ENCODE measurements at places on chromosomes 2 and 18.

- DNase-seq = no peak
Observed at GRCh38 chr2:240876475-240877251, 8.0 kb downstream of the AGXT start.

DNA sequence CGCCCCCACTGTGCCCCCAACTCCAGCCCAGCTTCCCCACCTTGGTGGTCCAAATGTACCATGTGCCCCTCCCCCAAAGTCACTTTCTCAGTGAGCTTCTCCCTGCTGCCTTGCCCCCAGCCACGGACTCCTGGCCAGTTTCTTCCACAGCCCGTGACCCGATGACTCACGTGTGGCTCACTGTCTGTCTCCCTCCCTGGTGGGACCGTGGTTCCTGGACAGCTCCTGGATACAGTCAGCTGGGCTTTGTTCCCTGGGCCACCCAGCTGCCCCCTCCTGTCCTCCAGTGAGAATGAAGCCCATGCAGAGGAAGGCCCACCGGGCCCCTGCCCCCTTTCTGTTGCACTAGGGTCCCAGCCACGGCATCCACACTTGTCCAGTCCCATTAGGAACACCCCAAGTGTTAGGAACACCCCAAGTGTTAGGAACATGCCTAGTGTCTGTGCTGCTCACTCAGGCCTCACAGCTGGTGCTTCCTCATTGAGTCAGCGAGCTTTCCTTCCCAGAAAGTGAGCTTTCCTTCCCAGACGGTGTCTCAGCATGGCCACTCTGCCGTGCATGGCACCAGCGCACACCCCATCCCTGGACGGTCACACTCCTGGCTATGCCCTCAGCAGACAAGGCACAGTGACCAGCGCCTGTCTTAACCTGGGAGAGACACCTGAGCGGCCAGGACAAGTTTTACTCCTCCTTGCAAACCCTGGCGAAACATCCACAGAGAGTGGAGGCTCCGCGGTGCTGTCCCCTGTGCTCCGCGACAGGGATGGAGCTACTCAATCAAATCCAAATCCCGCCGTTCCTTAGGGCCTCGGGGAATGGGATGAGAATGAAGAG, 44.8 kb upstream of the CTDP1 start:
- no peak for DNase-seq

GRCh38 chr2:150191349-150191748, 296.1 kb downstream of the RND3 start:
- no peak for DNase-seq

GRCh38 chr2:68632021-68632420, 11.4 kb upstream of the PROKR1 start:
- no peak for DNase-seq

GRCh38 chr18:58991167-58991798, 126.6 kb downstream of the ZNF532 start:
- no peak for DNase-seq

GRCh38 chr2:241814393-241814642, 5.3 kb downstream of the NEU4 start:
- no peak for DNase-seq

DNA sequence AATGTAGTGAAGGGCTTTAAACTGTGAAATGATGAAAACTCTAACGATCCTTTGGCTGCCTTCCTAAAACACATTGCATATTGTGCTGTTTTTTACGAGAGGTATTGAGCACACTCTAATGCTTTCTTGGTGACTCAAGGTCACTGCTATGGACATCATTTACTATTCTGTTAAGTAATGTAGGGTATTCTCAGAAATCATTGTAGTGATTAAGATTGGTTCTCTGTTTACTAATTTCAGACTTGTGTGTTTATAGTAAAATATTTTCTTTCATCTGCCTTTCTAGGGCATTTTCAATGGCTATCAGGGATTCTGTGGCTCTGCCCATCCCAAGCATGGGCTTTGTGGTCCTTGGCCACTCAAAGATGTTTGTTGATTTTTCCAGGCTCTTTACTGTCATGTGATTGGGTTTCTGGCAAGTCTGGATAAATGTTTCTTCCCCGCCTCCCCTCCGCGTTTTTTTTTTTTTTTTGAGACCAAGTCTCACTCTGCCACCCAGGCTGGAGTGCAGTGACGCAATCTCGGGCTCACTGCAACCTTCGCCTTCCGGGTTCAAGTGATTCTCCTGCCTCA, 29.3 kb downstream of the UBE2F start:
- no peak for DNase-seq

- DNase-seq = no peak
Observed at GRCh38 chr2:101199251-101199791, 48.1 kb upstream of the TBC1D8 start.

DNA sequence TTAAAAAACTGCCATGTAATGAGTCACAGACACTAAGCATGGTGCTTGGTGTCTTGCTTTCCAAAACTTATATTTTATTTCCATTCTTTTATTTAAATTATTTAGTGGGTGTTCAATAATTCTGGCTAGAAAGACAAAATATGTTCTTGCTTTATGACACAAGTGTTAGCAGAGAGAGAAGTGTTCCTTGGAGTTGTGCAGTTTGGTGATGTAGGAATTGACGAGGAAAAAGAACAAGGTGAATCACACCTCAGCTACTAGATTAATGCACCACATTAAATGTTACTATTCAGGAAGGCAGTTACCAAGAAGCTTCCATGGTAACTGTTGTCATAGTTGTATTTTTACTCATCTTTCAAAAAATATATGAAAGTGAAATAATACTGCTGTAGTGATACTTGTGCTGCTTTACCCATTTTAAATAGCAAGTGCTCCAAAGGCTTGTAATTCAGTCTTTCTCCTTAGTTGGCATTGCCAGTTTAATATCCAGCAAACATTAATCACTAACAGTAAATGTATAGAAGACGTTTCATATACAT, 28.3 kb downstream of the ADAM23 start:
- no peak for DNase-seq

DNA sequence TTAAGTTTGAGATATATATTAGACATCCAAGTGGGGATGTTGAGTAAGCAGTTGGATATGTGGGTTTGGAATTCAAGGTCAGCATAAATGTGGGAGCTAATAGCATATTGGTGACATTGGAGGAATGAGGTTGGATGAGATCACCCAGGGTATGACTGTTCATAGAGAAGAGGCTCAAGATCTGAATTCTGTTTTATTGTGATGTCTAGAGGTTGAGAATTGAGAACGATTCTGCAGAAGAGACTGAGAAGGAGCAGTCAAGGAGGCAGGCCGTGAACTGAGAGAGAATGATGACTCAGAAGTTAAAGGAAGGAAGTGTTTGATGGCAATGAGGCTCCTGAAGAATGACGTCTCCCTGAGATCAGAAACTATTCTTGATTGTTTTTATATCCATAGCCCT, 5.9 kb downstream of the SERPINB11 start:
- no peak for DNase-seq

DNA sequence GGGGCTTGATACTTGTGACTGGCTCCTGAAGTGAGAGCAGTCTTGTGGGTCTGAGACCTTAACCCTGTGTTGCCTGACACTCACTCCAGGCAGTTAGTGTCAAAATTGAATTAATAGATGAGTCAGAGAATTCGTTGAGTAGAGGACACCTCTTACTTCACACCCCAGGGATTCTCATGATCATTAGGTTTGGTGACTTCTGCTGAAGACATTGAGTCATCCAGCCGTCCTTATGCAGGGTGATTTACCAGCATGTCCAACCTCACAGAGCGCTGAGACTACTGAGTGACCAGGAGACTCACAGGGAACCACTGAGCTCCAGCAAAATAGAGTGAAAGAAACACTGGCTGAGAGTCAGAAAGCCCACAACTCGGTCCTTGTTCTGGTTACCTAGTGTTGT, 36.0 kb upstream of the EVA1A start:
- DNase-seq = no peak

DNA sequence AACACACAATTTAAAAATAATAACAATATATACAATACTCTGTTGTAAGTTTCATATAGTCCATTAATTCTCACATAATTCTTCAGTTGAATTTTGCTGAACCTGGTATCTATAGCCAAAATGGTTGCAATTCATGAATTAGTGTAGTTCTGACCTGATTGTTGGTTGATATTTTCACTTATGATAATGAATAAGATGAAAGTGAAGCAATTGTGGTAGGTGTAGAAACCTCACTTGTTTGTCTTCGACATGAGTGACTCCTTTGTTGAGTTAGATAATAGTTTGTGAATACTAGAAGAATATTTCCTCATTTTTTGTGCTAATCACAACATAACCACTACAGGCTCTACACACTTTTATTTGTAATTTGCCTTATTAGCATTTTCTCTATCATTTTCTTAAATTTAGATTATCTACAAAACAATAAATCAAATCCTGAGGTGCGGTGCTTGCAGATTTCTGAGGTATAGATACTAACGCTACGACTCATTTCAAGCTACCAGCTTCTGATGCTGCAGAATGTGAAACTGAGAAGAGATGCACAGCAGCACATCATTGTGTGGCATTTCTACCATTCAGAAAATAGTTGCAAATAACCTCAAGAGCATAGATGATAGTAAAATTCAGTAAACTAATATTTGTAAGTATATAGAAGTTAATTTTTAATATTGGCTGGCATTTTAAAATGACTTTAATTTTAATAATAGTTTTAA, 117.9 kb downstream of the KCNH7 start:
- no peak for DNase-seq

DNA sequence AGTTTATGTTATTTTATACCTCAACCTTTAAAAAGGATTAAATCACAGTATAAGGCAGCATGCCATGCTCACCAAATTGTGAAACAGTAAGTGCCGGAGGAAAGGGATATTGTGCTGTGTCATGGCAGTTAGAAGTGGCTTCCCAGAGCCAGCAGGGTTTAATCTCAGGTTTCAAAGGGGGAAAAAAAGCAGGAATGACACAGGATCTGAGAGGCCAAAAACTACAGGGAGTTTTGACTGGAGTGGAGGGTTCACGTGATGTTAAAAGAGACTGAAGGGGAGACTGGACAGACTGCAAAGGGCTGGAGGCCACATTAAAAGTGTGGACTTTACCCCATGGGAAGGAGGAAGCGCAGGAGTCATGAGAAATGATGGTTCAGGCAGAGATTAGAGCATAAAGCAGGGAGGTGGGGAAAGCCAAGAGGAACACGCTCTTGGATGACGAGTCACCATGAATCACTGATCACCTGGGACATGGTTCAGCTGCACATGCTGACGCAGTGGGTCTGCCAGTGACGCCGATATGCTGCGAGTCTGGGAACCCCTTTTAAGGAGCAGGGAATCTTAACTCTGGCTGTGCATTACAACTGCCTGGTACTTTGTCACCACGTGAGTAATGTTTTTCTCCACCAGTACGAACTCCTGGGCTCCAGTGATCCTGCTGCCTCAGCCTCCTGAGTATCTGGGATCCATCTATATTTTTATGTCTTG, 6.1 kb downstream of the CHMP1B start:
- no peak for DNase-seq

GRCh38 chr2:77954931-77955330, 432.8 kb upstream of the LRRTM4 start:
- no peak for DNase-seq

GRCh38 chr2:113869253-113869652, 20.6 kb upstream of the ACTR3 start:
- no peak for DNase-seq

GRCh38 chr2:129068543-129068942, 749.9 kb upstream of the HS6ST1 start:
- no peak for DNase-seq

DNA sequence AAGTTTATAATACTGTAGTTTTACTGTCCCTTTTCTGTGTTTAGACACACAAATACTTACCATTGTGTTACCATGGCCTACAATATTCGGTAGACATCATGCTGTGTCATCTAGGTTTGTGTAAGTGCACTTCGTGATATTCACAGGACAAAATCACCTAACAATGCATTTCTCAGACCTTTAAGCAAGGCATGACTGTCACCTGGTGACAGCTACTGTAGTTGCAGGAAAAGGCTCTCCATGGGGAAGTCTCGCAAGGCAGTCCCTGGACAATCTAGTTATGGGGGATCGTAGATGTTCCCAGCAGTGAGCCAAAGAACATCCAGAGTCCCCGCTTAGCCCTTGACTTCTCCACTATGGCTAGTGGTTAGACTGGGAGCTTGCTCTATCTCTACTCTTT, 73.1 kb downstream of the EIF2AK3 start:
- DNase-seq = no peak

GRCh38 chr2:907706-908105, 42.9 kb upstream of the SNTG2 start:
- DNase-seq = no peak

- peak; percentile 7 for DNase-seq
Observed at GRCh38 chr2:119338826-119339561, 27.6 kb downstream of the C2orf76 start.

GRCh38 chr2:173740639-173741038, 224.5 kb downstream of the SP3 start:
- DNase-seq = no peak

- DNase-seq = no peak
Observed at GRCh38 chr2:64065516-64065915, 46.3 kb upstream of the VPS54 start.

- DNase-seq = no peak
Observed at GRCh38 chr2:223626716-223627115, 24.6 kb upstream of the SCG2 start.

- no peak for DNase-seq
Observed at GRCh38 chr2:218145124-218145523, 19.3 kb downstream of the CXCR2 start.

DNA sequence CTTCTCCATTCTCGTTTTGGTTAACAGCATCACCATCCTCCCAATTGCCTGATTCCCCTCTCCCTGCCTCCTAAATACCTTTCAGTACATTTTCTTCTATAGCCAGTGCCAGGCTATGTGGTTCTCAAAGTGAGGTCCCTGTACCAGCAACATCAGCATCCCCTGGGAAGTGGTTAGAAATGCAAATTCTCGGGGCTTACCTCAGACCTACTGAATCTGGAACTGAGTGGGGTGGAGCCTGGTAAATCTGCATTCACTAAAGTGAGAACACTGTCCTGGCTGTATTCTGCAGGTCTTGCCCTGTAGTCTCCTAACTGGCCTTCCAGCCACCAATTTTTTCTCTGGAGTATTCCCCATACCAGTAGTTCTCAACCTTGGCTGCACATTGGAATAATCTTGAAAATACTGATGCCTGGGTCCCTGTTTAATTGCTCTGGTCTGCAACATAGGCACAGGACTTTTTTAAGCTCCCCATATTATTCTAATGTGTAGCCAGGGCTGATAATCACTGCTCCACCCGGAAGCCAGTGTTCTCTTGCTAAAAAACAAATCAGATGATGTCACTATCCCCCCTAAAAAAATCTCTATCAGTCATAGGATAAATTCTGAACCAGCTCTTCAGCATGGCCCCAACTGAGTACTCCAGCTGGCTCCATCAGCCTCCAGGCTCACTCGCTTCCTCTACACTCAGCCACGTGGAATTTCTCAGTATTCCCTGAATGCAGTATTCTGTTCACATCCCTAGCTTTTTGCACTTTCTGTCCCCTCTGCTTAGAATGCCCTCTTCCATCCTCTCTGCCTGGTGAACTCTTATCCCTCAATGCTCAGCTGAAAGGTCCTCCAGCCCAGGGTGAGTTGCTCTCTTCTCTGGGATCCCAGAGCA, 98.4 kb downstream of the CDK15 start:
- no peak for DNase-seq

GRCh38 chr18:6219116-6219717, 195.5 kb downstream of the L3MBTL4 start:
- DNase-seq = no peak

GRCh38 chr2:37337620-37338280, 6.7 kb upstream of the QPCT start:
- DNase-seq = no peak
